ENCODE measurements at places on chromosomes 16 and 17. TPM values are rescaled to one million over a fixed set of nuclear protein-coding genes. Genes with fewer than 3 reads are reported as not detected.

DNA sequence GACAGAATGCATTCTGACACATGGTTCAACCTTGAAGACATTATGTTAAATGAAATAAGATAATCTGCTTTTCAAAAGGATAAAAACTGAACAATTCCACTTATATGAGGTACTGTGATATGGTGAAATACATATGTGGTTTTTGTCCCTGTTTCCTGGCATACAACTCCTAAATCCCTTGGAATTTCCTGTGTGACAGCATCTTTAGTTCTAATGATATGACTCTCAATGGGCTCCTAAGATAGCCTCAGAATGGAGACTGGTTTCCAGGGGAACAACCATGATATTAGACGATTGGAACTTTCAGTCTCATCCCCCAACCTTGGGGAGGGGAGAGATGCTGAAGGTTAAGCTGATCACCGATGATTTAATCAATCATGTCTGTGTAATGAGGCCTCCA is 37.7 kb upstream of the PHLPP2 start:
- H3K27me3 ChIP-seq = no peaks in the 10 kb centered on the region
- DNase-seq = no peak
- peaks cover 50% of the 10 kb centered on the region for H3K36me3 ChIP-seq
- H3K4me1 ChIP-seq = no peaks in the 10 kb centered on the region

- H3K36me3 ChIP-seq = peaks cover 92% of the 10 kb centered on the region
- no peak overlapping the region for H3K4me3 ChIP-seq
- H3K4me1 ChIP-seq = no peaks in the 10 kb centered on the region
These were observed 63.4 kb downstream of the GTF3C1 start for GRCh38 chr16:27486344-27486743.

DNA sequence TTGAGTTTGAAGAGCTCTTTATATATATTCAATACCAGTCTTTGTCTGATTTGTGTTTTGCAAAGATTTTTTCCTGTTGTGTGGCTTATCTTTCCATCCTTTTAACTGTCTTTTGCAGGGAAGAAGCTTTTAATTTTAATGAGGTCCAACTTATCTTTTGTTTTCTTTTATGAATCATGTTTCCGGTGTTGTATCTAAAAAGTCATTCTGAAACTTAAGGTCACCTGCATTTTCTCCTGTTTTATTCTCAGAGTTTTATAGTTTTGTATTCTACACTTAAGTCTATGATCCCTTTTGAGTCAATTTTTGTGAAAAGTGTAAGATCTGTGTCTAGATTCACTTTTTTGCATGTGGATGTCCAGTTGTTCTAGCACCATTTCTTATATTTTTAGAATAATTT is 24.6 kb upstream of the COX10 start:
- H3K4me1 ChIP-seq = no peaks in the 10 kb centered on the region
- no peak overlapping the region for H3K4me3 ChIP-seq
- no peaks in the 10 kb centered on the region for H3K36me3 ChIP-seq
- no peak for DNase-seq
- no peaks in the 10 kb centered on the region for H3K27me3 ChIP-seq
- no peak overlapping the region for H3K27ac ChIP-seq

- H3K27me3 ChIP-seq = peaks cover 84% of the 10 kb centered on the region
- DNase-seq = no peak
- no peak overlapping the region for H3K4me3 ChIP-seq
These were observed 897 bp upstream of the CYGB start for GRCh38 chr17:76538281-76538931.

GRCh38 chr16:65598621-65599020 is 476.8 kb upstream of the CDH11 start:
- H3K27me3 ChIP-seq = no peaks in the 10 kb centered on the region
- no peak for DNase-seq
- H3K27ac ChIP-seq = no peak overlapping the region

- no peak for DNase-seq
- H3K36me3 ChIP-seq = no peaks in the 10 kb centered on the region
- H3K27me3 ChIP-seq = no peaks in the 10 kb centered on the region
These were observed 51.9 kb downstream of the ABCA8 start for GRCh38 chr17:68903286-68903685.

DNA sequence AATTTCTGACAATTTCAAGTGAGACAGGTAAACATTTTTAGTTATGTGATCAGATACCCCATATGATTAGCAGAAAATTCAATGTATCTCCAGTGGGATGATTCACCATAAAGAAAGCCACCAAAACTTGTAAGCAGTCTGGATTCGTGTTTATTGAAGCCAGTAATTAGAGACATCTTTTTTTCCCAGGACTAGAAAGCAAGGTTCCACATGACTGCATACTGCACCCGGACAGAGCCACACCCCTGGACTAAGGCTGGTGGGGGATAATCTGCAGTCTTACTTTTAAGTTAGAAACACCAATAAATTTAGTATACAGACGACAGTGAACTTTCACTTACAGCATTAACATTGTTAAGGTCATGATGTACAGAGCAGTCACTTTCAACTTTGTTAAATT is 24.2 kb upstream of the CMTM4 start:
- no peak overlapping the region for H3K27ac ChIP-seq
- no peak overlapping the region for H3K4me3 ChIP-seq
- H3K36me3 ChIP-seq = peaks cover 32% of the 10 kb centered on the region
- DNase-seq = no peak
- H3K4me1 ChIP-seq = no peaks in the 10 kb centered on the region

GRCh38 chr17:47942096-47942510 is 732 bp downstream of the PNPO start:
- H3K27me3 ChIP-seq = no peaks in the 10 kb centered on the region
- no peak for DNase-seq
- H3K36me3 ChIP-seq = peaks cover 4% of the 10 kb centered on the region
- H3K27ac ChIP-seq = no peak overlapping the region
- H3K4me1 ChIP-seq = peaks cover 22% of the 10 kb centered on the region

- no peaks in the 10 kb centered on the region for H3K36me3 ChIP-seq
- no peak for DNase-seq
- no peaks in the 10 kb centered on the region for H3K4me1 ChIP-seq
- no peak overlapping the region for H3K4me3 ChIP-seq
These were observed 14.9 kb downstream of the CA4 start for GRCh38 chr17:60164697-60165096.

- H3K4me3 ChIP-seq = no peak overlapping the region
- H3K36me3 ChIP-seq = no peaks in the 10 kb centered on the region
- no peaks in the 10 kb centered on the region for H3K27me3 ChIP-seq
- DNase-seq = no peak
- H3K27ac ChIP-seq = no peak overlapping the region
- H3K4me1 ChIP-seq = no peaks in the 10 kb centered on the region
These were observed 43.7 kb upstream of the NFAT5 start for GRCh38 chr16:69522041-69522578.

Gene HSD17B1
- total RNA-seq = 1.1 TPM

Gene TAC4
- 0.14 TPM for total RNA-seq

Gene SLC52A1
- total RNA-seq = 0.80 TPM

Gene TPSB2
- 0.71 TPM for total RNA-seq

Gene LHX1
- not detected for total RNA-seq

Gene PRR29
- 0.28 TPM for total RNA-seq

Gene HCFC1R1
- 19.0 TPM for total RNA-seq

Gene ADAD2
- 0.38 TPM for total RNA-seq
